ENCODE measurements at places on chromosomes 5 and 9.

DNA sequence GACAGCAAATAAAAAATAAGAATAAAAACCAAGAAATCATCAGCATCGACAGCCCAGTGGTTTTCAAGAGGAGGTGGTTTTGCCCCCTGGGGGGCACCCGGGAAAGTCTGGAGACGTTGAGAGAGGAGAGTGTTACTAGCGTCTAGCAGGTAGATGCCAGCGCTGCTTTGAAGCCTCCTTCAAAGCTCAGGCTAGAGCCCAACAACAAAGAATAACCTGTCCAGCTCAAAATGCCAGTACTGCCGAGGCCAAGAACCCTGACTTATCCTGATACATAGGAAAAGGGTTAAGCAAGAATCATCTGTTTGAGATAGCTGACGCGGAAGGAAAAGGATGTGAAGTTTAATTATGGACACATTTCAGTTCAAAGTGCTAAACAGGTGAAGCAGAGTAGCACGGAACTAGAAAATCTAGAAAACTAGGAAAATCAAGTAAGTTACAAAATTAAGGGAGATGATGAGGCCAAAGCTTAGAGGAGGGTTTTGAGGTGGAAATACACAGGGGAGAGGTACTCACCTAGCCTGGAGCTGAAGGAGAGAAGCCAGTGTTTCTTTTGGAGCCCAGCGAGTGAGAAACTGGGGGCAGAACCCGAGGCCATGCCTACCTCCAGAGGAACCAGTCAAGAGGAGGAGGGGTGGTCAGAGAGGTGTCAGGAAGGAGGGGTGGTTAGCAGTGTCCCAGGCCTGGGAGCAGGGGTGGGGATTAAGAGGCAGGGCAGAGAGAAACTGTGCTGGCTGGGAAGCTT is 121.0 kb upstream of the RETREG1 start:
- no peak for DNase-seq

DNA sequence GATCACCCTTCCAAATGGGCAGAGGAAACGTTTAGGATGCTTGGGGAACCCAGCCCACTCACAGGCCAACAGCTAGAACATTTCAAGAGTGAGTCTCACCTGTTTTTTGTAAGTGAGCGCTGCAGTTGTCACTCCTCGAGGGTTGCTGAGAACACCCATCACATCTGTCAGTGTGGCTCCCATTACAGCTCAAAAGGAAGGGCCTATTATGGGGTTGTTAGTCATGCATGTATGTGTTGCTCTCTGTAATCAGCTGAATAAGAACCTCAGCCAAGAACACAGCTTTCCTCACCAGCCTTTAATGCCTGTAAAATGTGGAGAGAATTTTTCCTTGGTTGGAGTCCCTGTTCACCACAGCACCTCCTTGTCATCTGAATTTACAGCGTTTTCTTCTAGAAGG is 196.3 kb upstream of the KLF4 start:
- no peak for DNase-seq

GRCh38 chr5:134545070-134545868 is 19.8 kb downstream of the JADE2 start:
- DNase-seq: no peak

GRCh38 chr9:121634329-121635261 is 16.8 kb upstream of the DAB2IP start:
- DNase-seq: no peak

DNA sequence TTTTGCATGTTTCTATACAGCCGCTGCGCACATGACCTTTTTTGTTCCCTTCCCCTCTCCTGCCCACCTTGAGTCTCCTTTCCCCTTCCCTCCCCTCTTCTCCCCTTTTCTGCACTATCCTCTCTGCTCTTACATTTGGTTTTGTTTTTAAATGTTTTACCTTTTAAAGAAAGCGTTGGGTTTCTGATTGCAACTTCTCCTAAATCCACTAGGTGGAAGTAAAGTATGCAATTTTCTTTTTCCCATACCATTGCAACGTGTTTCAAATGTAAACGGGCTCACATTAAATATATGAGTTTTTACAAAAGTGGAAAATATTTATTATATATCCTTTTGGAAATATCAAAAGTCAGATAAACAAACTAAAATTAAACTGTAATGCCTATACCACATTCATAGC is 500.9 kb downstream of the DIRAS2 start:
- DNase-seq: no peak

- no peak for DNase-seq
Measured at GRCh38 chr9:68878450-68878849, 135.5 kb downstream of the PRKACG start.

DNA sequence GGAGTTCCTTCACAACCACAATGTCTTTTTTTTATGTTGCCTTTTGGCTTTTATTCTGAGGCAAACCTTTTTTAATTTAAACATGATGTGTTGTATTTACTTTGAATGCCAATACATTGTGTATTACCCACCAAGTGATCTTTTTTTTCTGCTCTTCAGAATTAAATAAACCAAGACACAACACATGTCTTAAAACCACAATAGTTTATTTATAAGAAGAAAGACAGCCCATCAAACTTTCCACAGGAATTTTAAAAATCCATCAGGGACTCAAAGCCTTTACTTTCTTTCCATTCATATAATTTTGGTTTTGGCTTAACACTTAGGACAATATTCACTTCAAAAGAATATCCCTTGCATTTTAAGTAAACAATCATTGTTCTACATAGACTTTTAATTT is 321.8 kb upstream of the MEF2C start:
- DNase-seq: no peak

DNA sequence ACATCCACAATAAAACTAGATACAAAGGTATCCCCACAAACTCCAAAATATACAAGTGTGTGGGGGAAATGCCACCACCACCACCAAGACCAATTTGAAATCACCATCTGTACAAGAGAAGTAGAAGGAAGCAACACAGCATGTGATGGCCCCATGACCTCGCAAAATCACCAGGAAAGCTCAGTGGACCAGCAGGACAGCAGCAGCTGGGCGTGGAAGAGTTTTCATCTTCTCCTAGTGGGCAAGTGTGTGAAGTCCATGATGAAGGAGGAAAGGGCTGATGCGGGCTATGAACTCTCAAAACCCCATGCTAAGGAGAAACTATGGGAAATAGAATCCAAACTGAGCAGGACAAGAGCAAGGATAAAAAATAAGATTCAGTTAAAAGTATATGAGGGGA is 58.1 kb downstream of the GOLPH3 start:
- no peak for DNase-seq

GRCh38 chr5:58412081-58412480 is 47.8 kb downstream of the PLK2 start:
- no peak for DNase-seq

- DNase-seq: no peak
Measured at GRCh38 chr9:126146254-126147145, 180.1 kb upstream of the MVB12B start.

- DNase-seq: no peak
Measured at GRCh38 chr9:129710169-129710453, 42.7 kb downstream of the PTGES start.

GRCh38 chr9:69949396-69949795 is 94.3 kb upstream of the MAMDC2 start:
- no peak for DNase-seq

GRCh38 chr5:81825237-81825636 is 74.3 kb upstream of the SSBP2 start:
- DNase-seq: no peak

- DNase-seq: no peak
Measured at GRCh38 chr5:161216877-161217276, 329.6 kb downstream of the GABRB2 start.

GRCh38 chr5:11801061-11801460 is 103.2 kb downstream of the CTNND2 start:
- no peak for DNase-seq

DNA sequence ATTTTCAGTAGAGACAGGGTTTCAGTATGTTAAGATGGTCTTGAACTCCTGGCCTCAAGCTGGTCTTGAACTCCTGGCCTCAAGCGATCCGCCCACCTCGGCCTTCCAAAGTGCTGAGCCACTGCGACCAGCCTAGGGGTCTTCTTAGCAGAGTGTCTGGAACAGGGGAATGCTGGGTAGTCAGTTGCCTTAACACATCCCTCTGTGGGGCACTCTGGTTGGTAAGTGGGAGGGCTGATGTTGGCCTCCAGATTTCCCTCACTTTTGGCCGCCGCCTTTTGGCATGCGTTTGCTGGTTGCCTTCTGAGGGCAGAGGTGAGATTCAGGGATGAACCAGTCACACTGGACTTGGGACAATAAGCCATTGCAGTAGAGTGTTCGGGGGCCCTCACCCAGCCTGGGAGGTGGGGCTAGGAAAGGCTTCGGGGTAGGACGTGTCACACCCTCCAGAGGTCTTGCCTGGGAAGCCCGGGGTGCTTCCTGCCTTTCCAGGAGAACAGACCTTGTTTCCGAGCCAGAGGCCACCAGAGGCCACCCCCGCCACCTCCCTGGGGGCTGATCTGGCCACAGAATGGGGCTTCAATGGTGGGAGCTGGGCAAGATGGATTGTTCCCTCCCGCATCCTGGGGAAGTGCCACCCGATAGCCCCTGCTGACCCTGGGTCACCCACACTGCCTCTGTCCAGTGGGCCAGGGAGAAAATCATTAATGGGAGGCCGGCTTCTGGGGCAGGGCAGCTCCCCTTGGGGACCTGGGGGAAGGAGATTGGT is 13.3 kb downstream of the FGF18 start:
- no peak for DNase-seq

GRCh38 chr5:55708732-55709131 is 3.4 kb downstream of the SLC38A9 start:
- no peak for DNase-seq

DNA sequence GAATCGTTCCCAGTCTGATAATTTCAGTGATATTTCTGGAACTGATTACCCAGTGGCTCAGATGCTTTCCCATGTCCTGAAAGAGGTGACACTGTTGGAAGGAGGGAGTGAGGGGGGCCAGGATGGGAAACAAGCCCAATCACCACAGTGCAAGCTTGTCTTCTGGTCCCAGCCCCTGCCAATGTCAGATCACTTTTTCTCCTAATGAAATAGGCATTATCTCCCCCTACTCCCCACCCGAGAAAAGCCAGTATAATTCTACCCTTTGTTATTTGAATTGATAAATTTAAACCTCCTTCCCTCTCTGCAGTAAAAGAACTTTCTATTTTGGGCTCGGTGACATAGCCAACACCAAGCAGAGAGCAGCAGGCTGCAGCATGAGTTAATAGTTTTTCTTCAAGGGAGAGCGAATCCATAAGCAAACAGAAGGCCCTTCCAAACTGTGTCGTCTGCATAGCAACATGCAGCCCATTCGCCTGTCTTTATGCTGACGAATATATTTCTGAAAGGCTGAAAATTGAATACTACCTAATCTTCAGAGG is 14.6 kb upstream of the PPP2CA start:
- DNase-seq: no peak

DNA sequence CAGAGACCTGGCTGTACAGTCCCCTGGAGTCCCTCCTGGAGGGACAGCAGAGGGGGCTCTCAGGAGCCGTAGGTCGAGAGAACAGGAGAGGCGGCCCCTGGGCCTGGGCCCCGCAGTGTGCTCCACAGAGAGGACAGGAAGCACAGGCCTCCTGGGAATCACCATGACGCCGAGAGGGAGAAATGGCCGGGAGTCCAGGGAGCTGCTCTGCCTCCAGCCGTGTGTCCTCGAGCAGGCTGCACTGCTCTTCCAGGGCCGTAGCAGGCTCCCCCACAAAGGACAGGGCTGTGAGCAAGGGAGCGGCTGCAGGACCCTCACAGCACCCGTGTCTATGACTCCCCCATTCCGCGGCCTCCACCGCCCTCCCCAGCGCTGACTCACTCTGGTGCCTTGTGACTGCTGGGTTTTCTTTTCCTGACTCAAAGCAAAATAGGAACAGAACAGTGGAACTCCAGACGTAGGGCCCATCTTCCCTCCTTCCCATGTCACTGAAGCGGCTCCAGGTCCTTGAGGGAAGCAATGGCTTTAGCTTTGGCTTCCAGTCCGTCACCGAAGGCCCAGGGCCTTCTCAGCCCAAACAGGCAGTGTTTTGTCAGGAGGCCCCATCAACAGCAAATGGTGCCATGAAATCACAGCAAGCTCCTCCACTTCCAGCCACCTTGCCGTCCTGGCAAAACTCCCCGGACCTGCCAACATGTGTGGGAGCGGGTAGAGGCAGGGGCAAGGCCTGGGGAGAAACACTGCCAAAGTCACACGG is 114.2 kb downstream of the LHFPL2 start:
- DNase-seq: no peak

GRCh38 chr5:126780165-126780827 is 3.4 kb downstream of the LMNB1 start:
- peak; percentile 46 for DNase-seq

DNA sequence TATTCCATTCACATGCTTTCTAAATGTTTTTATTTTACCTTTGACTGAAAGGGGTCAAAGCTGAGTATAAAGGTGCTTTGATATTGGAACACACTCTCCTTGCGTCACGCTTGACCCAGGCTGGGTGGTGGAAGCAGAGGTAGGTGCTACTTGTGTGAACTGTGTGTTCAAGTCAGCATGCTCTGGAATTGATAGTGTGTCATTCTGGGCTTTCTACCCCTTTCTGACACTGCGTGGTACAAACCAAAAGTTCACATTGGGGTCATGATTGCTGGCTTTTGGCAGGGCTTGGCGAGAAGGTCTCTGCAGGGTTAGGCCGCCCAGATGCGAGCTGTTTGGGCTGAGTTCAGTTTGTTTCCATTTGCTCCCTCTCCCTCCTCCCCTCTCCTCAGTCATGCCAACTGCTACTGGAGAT is 131.8 kb downstream of the ADAMTSL1 start:
- no peak for DNase-seq

DNA sequence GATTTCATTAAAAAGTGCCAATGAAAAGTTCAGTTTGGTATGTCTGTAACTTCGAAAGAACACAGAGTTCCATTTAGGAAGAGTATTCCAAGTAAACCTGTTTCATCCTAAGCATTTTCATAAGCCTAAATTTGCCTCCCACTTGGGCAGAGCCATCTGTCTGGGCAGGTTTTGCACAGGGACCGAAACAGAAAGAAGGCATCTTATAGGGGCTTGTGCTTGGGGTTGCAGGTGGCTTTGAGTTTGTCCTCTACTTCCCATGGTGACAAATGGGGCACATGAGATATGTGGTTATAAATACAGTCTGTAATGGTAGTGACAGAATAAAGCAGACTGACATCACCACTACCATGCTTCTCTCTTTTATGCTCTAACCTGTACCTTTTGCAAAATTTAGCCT is 63.7 kb downstream of the MCTP1 start:
- no peak for DNase-seq

DNA sequence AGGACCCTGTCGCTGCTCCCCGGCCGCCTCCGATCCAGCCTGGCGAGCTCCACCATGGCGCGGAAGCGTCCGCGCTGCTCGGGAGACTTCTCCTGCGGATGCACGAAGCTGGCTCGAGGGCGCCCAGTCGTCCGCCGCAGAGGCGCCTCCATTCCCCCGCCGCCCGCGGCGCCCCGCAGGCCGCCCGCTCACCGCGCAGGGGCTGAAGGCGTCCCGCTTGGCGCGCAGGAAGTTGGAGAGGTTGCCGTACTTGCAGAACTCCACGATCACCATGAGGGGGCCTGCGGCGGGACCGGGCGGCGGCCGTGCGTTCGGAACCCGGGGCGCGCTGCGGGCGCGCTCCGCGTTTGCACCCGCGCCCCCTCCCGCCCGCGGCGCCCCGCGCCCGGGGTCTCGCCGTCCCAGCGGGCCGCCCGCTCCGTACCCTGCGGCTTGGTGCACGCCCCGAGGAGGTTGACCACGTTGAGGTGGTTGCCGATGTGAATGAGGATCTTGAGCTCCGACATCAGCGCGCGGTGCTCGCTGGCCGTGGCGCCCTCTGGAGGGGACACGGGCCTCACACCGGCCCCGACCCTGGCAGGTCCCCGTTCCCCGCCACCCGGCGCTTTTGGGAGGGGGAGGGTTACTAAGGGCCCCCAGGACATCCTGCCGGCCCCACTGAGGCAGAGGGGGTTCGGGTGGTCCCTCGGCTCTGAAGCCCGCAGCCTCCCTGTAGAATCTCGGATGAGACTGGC is 27.7 kb upstream of the SCGB3A1 start:
- no peak for DNase-seq

Measured in activated CD4-positive, alpha-beta T cell treated with anti-CD3 and anti-CD28 coated beads, Interleukin-2, amount 50 U/mL, for 4 hours (primary cell).